ENCODE measurements at places on chromosomes 2 and 18.

DNA sequence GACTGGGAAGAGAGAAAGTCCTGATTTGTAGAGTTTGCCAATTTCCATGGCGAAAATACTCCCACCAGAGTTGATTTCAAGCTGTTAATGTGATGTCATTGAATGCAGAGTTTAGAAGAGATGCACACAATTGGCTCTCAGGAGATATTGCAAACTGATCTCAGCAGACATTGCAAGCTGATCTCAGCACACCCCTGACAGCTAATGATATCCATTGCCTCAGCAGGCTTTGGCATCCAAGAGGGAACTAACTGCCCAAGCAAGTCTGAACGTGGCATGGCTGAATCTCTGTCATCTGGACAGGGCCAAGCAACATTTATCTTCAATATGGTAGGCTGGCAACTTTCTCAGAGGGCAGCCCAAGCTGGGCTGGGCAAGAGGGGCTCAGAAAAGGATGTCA, 78.4 kb upstream of the CYP1B1 start:
- DNase-seq: no peak

DNA sequence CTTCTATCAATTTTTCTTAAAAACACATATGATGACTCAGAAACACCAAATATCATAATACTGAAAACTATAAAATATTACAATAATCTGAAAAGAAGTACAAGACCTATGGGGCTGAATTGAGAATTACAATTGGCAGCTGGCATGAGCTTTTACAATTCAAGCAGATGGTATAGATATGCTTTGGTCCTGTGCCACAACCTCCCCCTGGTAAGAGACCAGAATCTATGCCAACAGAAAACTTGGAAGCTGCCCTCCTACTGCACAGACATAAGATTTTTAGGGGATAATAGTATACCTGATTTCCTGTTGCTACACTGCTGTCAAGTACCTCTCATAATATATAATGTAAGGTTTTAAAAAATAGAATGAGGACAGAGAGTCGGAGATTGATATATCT, 46.8 kb upstream of the CDH7 start:
- no peak for DNase-seq

- DNase-seq: no peak
These were observed 78.2 kb downstream of the TCF4 start for GRCh38 chr18:55509631-55510324.

DNA sequence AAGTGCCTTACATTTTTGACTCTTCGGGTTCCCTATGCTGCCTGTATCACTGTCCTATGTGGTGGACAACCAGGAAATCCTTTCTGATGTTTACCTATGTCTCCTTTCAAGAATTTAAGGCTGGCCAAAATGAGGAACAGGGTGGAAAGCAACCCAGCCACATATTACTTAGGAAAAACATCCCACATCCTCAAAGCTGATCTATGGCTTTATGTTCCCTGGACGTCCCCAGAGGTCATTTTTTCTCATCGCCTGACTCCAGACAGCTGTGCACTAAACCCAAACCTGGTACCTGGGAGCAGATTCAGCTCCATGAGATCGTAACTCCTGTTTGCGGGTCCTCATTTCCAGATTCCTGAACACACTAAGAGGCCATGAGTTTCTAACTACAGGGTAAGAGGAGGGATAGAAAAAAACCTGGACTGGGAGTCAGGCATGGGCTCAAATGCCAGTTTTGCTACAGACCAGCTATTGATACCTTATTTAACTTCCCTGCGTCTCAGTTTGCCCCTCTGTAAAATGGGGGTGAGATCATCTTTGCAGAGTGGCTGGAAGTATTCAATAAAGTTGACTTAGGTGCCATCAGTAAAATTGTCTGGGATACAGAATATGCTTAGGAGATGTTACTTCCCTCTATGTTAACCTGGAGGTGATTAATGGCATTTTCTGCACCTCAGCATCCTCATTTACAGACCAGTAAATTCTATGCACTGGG, 70.8 kb downstream of the TNS1 start:
- no peak for DNase-seq

GRCh38 chr2:48569433-48569832, 39.5 kb downstream of the STON1 start:
- no peak for DNase-seq

All from gastrocnemius medialis (tissue), 4 donors.